ENCODE measurements at places on chromosomes 1 and 21.
A peak's percentile ranks its signal among the peaks of the same experiment; 100 is the strongest.

- no peak for DNase-seq
Observed at GRCh38 chr1:234944439-234945344, 183.9 kb downstream of the TOMM20 start.

- DNase-seq, result no peak
Observed at GRCh38 chr1:210358626-210359025, 29.9 kb downstream of the HHAT start.

GRCh38 chr1:18996548-18997177, 40.2 kb upstream of the IFFO2 start:
- no peak for DNase-seq

DNA sequence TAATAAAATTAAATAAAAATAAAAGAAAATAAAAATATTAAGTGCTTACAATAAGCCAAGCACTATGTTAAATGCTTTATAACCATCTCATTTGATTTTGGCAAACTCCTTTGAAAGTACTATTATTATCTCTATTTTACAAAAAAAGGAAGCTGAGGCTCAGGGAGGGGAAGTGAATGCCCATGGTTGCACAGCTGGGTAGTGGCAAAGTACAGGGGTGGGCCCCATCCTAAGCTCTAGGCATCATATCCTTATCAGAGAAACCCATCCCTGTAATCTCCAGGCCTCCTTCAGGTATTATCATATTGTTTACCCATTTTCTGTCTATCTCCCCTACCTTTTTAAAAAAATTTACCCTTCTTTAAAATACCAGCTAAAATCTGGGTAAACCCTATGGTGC, 2.3 kb upstream of the MED18 start:
- no peak for DNase-seq

DNA sequence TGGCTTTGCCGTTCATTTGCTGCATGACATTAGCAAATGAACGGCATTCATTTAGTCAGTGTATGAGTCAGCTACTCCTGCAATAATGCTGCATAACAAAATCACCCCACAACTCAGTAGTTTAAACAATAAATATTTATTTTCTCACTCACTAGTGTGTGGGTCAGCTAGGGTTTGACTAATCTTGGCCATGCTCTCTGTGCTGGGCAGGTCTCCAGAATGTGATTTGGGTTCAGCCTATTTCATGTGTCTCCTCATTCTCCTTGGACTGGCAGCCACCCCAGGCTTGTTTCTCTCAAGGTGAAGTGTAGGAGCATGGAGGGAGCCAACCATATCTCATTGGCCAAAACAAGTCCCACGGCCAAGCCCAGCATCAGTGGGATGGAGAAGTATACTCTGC, 104.3 kb downstream of the LACTBL1 start:
- DNase-seq, result no peak

DNA sequence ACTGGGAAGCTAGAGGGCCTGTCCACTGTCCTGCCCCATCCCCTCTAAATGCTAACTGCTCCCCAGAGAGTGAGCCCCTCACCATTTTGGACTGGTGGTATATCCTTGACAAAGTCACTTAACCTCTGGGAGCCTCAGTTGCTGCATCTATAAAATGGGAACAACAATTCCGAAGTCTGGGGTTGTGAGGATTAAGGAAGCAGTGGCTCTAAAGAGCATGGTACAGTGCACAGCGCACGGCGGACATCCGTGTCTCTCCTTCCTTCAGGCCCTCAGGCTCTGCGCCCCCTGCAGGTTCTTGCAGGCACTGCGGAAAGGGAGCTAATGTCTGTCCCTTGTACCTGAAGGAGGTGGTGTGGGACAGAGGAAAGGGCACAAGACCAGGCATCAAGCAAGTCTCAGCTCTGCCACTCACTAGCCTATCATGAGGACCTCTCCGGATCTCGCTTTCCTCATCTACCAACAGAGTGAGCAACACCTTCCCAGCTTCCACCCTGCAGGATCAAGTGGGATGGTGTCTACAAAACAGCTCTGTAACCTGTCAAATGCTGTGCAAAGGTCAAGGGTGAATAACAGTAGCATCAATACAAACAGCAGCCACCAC, 20.1 kb downstream of the ECE1 start:
- DNase-seq, result peak; percentile 77

GRCh38 chr21:42581336-42581992, 67.8 kb downstream of the SLC37A1 start:
- no peak for DNase-seq

DNA sequence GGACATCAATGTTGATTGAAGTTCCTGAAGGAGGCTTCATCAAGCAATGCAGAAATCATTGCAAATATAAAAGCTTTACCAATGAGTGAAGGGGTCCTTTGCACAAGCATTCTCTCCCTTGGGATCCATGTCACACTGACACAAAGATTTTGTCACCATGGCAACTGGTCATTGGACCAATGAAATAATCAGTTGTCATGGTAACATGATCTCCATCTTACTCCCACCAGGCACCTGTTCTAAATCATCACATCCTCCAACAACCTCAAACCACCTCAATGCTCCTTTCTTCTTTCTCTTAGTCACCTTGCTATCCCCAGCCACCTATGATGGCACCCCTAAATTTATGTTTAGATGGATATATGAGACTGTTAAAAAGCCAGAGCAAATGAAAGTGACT, 13.5 kb upstream of the FOXJ3 start:
- DNase-seq, result no peak

DNA sequence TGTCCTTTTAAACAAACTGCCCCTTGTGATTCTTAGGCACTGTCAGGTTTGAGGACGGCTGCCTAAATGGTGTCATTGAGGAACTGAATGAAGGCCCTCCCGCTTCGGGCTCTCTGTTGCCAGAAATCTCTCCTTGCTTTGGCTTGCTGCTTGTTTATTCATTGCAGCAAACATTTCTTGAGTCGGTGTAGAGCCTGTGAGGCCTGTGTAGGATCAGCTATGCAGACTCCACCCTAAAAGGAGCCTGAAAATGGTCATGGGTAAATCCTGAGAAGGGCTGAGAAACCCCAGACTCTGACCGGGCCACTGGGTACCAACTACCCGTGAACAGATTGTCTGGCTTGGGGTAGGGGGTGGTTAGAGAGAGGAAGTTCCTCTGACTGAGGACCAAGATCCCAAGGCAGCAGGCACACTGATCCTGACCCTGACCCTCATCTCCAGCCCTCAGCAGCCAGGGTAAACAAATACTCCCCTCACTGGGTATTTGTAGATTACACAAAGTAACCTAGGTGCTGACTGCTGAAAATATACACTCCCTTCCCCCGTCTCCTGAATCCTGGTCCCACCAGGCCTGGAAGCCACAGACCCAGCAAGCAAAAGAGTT, 3.1 kb downstream of the IL6R start:
- no peak for DNase-seq

- DNase-seq, result no peak
Observed at GRCh38 chr1:74523873-74524480, 11.6 kb upstream of the LRRC53 start.

DNA sequence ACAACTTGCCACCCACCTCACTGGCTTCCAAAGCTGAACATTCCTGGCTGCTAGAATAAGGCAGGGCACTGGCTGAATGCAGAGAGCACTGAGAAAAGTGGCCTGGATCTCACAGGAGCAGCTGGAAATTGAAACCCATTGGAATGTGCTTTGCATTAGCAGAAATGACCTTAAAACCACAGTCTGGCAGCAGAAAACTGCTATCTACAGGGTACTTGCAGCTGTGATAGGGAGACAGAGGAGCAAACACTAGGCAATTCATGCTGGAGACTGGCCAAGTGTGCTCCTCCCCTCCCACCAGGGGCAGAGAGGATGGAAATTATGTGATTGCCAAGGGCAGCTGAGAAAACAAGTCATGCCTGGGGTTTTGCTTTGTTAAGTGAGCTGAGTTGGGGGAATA, 47.2 kb downstream of the HSD3B1 start:
- no peak for DNase-seq

GRCh38 chr1:85088408-85088784, 40.1 kb upstream of the MCOLN3 start:
- DNase-seq, result no peak

GRCh38 chr1:182263706-182264105, 127.9 kb downstream of the GLUL start:
- no peak for DNase-seq

DNA sequence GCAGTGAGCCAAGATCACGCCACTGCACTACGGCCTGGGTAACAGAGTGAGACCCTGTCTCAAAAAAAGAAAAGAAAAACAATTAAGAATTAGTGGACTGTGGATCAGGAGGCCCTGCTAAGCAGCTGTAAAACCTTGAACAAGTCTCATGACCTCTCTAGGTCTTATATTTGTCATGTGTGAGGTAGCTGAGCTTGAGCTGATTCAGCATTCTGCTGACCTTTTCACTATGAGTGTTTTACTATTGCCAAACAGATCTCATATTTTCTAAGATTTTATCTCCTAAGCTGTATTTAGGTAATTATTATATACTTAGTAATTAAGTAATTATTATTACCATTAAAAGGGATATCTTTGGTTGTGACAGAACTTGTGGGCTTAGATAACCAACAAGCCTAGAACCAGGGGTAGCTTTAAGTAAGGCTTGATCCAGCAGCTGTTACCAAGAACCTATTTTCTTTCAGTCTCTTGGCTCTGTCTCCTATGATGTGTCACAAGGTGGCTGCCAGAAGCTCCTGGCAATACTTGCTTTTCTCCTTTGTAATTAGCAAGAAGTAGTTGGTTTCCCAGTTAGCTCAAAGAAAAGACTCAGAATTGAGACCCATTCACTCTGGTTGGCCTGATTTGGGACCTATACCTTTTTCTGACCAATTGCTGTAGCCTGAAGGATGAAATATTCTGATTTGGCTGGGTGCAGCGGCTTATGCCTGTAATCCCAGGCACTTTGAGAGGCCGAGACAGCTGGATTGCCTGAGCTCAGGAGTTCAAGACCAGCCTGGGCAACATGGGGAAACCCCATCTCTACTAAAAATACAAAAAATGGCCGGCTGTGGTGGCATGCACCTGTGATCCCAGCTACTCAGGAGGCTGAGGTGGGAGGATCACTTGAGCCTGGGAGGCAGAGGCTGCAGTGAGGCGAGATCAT, 8.5 kb upstream of the ZC3H12A start:
- DNase-seq, result no peak

- no peak for DNase-seq
Observed at GRCh38 chr1:20058531-20058930, 11.5 kb upstream of the PLA2G5 start.

- DNase-seq, result no peak
Observed at GRCh38 chr1:208541225-208541855, 297.2 kb upstream of the PLXNA2 start.

DNA sequence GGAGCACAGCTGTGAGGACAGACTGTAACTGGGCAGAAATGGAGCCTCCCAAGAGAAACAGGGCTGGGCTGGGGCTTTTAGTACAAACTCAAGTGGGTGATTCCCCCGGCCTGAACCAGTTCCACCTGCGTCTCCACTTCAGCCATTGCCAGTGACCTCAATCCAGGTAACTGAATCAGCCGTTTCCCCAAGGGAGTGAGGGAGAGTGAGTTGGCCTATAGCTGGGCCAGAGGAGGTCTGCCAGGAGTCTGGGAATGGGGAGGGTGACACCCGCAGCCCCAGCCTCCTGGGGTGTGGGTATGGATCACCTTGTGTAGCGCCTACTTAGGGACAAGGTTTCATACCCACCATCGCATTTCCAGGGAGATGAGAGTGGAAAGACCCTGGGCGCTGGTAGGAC, 8.5 kb downstream of the SLC26A9 start:
- no peak for DNase-seq

- DNase-seq, result peak; percentile 62
Observed at GRCh38 chr1:203267347-203267846, 37.9 kb upstream of the BTG2 start.

DNA sequence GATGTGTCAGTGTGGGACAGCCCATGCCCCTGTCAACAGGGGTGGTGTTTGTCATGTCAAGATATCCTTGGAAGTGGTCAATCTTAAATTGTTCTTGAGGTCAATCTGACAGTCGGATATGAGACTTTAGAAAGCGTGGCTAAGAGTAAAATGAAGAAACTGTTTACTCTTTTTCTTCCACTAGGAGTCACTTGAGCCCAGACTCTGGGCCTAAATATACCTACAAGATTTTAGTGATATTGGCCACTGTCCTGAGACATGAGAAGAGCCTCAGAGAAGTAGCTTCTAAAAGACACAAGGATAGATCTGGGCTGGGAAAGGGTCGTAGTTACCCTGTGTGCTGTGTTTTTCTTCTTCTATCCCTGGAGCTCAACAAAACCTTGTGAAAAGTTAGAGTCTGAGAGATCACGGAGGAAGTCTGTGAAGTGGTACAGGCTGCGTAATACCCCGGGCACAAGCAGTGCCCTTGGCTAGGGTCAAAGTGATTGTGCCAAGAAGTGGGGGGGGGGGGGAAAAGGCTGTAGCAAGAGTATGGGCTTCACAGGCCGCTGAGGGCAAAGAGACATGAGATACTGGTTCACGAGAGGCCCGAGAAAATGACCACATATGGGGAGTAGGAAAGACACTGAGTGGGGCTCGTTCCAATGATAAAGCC, 355.2 kb upstream of the GREM2 start:
- no peak for DNase-seq

DNA sequence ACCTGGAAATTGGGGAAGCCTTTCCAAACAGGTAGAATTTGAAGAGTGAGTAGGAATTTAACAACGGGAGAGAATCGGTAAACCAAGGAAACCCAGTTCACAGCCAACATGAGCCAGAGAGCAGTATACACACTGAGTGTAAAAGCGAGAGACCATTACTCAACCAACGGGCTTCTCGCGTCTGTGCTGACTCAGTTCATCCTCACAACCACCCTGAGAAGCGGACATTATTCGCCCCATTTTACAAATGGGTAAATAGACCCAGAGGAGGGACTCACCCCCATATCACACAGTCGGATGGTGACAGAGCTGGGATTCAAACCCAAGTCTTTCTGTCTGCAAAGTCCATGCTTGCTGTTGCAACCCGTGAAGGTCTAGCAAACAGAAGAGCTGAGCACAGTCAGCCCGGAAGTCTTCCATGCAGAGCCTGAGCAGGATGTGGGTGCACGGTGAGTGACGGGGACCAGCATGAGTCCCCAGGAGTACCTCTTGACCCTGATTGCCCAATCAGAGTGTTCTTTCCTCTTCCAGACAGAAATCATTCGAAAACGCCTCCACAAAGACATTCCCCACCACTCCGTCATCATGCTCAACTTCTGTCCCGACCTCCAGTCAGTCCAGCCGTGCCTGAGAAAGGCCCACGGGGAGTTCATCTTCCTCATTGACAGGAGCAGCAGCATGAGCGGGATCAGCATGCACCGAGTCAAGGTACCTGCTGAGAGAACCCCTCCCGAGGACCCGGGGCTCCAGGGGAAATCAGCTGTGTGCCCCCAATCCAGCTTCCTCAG, 32.3 kb downstream of the VWA5B1 start:
- no peak for DNase-seq

DNA sequence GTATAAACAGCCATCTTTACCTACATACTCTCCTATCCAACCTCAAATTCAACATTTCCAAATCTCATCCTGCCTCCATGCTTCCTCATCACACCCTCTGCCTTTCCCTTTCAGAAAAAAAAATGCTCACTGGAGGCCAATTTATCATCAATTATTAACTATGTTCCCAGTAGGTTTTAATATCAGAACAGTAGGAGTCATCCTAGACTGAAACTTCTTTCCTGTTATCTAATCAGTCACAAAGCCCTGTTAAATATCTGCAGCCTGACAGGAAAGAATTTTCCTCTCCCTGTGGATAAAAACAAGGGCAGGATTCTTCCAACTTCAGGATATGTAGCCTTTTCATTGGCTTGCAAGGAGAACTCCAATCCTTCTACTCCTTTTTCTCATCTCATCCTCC, 28.4 kb downstream of the EGLN1 start:
- DNase-seq, result no peak
